ENCODE measurements at places on chromosomes 7 and 10. TPM values are rescaled to one million over a fixed set of nuclear protein-coding genes. Genes with fewer than 3 reads are reported as not detected.

DNA sequence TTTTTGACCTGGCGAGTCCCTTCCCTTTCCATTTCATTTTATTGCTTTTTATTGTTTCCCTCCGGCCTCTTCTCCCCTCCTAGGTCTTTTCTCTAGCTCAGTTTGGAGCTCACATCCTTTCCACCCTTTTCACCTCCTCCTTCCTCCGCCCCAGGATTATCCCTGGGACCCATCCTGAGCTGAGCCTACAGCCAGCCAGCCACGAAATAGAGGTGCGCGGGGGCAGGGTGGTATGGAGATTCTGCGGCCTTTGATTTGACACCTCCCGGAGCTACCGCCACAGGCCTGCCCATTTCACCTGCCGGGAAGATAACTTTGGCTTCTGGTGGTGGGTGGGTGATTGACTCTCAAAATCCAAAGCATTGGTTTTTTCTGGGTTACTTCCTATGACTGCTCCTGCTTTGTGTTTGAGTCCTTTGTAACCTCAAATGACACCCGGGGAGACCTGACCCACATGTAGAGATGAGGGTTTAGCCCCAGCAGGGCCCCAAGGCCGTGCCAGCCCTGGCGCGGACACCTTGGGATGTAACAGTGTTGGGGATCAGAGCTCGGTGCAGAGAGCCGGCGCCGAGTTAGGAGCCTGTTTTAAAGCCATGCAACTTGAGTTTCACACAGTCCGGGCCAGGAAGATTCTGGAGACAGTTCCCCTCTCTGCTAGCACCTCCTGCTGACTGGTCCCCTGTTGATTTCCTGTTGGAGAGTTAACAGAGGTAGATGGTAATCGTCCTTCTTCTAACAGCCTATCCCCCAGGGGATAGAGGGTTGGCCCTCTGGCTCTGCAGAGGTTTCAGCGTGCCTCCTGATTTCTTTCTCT lies 1.5 kb downstream of the DUSP5 start:
- peak; percentile 49 for DNase-seq

- no peak for DNase-seq
Observed at GRCh38 chr10:22758867-22759266, 44.5 kb upstream of the PIP4K2A start.

GRCh38 chr10:111076682-111077478 lies at the start of gene ADRA2A:
ADRA2A (plus strand) TSS chr10:111077029; CDS start chr10:111077997, 968 bp downstream.
- peak; percentile 67 for DNase-seq

GRCh38 chr10:86594535-86594934 lies 59.8 kb upstream of the OPN4 start:
- no peak for DNase-seq

DNA sequence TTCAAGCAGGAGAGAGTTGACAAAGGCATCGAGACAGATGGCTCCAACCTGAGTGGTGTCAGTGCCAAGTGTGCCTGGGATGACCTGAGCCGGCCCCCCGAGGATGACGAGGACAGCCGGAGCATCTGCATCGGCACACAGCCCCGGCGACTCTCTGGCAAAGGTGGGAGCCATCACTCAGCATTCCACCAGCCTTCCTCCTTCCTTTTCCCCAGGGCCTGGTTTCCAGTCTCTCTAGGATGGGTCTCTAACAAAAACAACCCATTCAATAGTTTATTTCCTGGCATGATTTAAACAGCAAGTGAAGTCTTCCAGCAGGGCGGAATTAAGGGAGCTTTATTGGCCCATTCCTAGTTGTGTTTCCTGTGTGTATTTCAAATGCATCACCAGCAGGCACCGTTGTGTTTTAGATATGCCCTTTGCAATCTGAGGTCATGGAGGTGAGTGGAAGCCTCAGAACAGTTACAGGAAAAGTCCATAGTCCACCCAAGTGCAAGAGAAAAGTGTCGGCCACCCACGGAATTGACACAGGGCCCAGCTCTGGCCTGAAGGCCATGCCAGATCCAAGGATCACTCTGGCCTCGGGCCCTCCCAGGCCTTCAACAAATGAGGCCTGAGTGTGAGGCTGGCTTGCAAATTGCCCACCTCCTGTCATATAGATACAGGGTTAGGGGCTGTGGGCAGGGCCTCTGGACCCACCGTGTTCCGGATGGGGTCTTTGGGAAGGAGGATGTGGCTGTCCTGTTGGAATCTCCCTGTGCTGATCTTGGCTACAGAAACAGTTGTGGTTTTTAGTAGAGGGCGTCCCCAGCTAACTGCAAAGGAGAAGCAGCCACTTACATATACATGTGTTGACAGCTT lies 46.9 kb upstream of the TRIM8 start:
- no peak for DNase-seq

DNA sequence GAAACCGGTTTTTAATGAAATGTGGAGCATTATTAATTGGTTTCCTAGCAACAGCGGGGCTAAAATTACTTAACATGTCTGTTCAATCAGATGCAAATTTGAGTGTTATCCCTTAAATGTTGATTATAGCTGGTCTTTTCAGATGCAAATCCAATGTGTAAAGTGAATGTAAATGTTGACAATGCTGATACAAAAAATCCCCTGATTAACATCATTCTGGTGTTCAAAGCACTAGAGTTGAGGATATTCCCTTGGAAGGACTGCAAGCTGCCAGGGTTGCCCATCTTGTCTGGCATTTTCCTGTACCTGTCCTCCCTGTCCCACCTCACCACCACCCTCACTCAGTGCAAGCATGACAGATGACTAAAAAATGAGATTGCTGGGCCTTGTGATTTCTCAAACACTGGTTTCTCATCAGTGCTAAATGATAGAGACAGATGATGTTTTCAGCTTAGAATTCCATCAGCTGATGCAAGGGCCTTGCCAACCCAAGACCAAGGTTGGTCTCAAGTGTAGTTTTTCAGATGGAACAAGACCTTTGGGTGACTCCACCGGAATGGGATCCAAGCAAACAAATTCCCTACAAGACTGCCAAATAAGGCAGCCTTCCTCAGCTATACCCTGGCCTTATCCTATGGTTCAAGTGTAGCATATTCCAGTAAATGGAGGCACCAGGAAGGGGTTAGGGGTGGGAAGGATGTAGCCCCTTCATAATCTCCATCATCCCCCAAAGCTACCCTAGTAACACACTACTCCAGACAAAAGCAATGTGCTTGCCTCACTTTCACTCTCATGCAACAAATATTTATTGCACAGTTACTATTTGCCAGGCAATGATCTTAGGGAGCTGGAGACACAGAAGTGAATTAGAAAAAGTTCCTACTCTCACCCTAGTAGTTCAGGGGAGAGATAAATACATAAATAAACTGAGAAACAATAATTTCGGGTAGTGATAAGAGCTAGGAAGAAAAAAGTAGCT lies 54.9 kb downstream of the JAZF1 start:
- DNase-seq = peak; percentile 86

Gene POMZP3
- total RNA-seq = 3.4 TPM

Gene RPP38
- total RNA-seq = 6.5 TPM

Gene C10orf95
- total RNA-seq = not detected

Gene SEMA3D
- total RNA-seq = 19.8 TPM

Data from muscle of leg (tissue), 16 donors.